CD14-positive monocyte (primary cell): ENCODE measurements at places on chromosomes 7 and 10.

DNA sequence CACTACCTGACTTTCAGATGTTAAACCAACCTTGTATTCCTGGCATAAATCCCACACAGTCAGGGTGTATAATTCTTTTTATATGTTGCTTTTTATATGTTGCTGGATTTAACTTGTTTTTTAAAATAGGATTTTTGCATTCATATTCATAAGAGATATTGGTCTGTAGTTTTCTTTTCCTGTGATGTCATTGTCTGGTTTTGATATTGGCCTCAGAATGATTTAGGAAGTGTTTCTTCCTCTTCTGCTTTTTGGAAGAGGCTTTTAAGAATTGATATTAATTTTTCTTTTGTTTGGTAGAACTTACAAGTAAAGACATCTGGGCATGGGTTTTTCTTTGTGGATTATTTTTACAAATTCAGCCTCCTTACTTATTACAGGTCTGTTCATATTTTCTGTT lies 93.1 kb downstream of the CARD11 start:
- DNase-seq, result peak; percentile 56

DNA sequence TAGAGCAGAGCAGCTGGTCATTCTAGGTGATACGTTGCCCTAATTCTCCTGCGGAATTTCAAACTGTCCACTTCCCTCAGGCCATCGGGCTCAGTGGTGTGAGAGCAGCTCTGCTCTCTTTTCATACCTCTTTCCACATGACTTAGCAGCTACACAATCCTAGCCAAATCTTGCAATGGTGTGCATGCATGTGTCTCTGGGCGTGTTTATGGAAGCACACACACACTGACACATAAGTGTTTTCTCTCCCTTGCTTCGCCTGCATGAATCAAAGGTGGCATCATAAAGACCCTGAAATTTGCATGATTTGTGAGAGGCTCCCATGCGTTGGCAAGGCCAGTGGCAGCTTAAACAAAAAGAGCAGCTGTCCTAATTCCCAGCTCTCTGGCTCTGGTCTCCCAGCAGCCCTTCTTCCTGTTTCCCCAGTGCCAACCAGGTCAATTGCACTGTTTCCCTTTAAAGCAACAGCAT lies 1189.5 kb downstream of the GATA3 start:
- DNase-seq, result no peak

GRCh38 chr7:43754596-43754995 lies 3.9 kb upstream of the BLVRA start:
- no peak for DNase-seq

DNA sequence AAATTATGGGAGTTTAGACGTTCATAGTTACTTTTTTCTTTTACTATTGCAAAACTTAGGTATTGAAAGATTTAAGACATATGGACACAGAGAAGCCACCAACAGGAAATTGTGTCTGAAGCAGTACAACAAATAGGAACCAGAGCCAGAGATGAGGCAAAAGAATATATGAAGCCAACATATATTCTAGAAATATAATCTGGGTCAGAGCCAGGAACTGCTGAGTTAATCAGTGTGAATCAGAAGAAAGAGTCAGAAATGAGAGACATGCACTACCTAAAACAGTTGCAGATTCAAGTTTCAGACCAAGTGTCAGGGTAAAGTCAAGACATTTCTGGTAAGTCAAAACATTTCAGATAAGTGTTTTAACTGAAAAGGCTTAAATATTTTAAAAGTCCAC lies 67.7 kb downstream of the DGKB start:
- DNase-seq, result no peak

DNA sequence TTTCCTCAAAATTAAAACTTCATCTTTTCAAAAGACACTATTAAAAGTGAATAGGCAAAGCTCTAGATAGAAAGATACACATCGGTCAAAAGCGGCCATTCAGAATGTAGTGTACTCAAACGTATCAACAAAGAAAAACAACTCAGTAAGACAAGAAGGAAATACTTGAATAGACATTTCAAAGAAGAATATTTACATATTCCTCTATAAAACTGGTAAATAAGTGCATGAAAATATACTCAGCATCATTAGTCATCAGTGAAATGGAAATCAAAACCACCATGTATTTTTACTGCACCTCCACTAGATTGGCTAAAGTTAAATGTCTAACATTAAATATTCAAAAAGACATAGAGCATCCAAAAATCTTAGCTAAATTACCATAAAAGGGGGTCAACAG lies 551.1 kb upstream of the SORCS1 start:
- no peak for DNase-seq
